ENCODE measurements at places on chromosomes 5 and 9.
A peak's percentile ranks its signal among the peaks of the same experiment; 100 is the strongest.

- no peak for DNase-seq
Observed at GRCh38 chr5:65623482-65623881, 651 bp downstream of the TRIM23 start.

GRCh38 chr5:90264689-90265544 is 144.6 kb downstream of the CETN3 start:
- peak; percentile 88 for DNase-seq

DNA sequence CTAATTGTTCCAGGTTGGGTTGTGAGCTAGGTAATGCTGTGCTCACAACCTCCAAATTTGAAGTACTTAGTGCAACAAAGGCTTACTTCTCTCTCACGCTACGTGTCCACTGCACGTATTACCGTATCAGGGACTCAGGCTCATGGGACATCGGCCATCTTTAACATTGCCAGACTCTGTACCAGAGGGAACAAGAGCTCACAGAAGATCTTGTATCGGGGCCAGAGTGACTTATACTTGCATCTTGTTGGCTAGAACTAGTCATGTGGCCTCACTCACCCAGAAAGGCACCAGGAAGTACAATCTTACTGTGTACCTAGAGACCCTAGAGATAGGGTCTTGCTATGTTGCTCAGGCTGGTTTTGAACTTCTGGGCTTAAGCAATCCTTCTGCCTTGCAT is 81.1 kb upstream of the KLF9 start:
- peak; percentile 43 for DNase-seq

DNA sequence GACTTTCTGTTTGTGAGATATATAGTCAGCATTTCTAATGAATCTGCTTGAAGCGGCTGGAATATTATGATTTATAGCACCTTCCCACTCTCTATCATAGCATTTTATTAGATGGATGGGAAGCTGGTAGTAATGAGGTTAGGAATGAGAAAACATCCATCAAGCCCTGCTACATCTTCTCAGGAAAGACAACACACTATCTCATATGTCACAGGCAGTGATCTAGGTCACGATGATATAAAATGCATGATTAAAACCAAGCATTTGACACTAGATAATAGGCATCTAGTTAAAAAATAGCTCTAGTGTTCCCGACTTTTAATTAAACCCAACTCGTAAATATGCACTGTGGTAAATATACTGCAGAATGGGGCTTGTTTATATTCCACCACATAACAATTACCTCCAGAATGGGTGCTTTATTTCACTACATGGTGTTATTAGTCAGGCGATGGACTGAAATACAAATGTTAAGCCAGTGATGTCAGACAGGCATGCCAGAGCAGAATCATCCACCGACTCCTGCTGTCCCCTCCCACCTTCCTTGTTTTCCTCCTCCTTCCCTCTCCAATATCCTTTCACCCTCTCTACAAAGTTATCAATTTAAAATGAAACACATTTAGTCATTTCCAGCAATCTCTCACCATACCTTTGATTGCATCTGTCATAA is 286.8 kb downstream of the SPATA31D1 start:
- no peak for DNase-seq

DNA sequence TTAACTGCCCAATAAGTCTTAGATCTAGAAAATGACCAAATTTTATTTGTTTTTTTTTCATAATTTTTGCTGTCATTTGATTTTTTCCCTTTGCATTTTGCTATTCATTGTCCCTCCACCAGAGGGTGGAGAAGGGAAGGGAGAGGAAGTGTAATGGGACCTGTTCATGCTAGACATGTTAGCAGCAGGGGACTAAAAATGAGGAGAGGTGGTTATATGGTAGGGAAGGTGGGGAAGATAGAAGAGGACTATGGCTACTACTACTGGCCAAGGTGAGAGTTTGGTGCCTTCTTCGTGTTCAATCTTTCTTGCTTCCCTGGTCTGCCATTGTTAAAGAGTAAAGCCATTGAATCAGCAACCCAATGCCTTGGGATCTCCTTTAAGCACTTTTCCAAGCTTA is 6.4 kb downstream of the GRIA1 start:
- DNase-seq: peak; percentile 44

DNA sequence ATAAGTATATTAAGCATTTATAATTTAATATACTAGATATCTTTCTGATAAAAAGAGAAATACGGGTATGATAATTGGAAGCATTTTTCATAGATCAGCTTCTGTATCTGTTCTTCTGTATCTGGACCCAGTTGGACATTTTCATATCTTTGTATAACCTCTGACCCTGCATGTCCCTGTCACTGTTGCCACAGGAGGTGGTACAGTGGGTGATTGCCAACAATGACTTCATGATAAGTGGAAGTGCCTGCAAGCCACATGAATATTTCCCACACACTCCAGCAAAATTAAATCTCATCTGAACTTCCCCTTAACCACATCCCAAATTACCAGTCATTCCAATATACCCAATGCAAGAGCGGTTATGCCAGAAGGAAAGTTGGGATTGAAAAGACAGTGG is 376.4 kb downstream of the ARRDC3 start:
- DNase-seq: no peak

DNA sequence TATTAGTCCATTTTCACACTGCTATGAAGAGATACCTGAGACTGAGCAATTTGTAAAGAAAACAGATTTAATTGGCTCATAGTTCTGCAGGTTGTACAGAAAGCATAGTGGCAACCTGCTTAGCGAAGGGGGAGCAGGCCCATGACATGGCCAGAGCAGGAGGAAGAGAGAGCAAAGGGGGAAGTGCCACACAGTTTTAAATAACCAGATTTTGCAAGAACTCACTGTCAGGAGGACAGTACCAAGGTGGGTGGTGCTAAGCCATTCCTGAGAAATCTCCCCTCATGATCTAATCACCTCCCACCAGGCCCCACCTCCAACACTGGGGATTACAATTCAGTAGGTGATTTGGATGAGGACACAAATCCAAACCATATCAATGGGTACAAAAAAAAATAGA is 16.8 kb upstream of the PCSK5 start:
- peak; percentile 54 for DNase-seq

GRCh38 chr5:87868792-87869191 is 399.9 kb downstream of the TMEM161B start:
- DNase-seq: no peak

GRCh38 chr5:90967851-90968250 is 409.3 kb downstream of the ADGRV1 start:
- DNase-seq: no peak

DNA sequence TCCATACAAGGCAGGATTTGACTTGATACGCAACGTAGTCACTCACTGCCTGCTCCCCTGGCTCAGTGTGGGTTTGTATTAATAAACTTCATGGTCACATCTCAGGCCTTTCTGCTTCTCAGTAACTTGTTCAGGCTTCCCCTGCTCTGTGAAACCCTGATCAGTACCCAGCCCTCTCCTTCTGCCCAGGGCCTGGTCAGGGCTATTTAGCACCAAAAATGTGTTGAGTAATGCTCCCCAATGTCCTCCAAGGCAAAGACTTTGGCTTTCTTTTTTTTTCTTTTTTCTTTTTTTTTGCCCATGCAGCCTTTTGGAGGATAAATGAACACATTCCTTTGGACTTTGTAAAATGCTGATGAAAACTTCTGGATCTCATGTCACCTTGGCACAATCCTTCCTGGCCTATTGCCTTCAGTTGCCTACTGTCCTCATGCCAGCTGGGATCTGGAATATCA is 399.2 kb upstream of the KLF4 start:
- DNase-seq: no peak

Data from Ammon's horn (tissue), 1 donor.